ENCODE measurements at places on chromosomes 3 and 15. TPM values are rescaled to one million over a fixed set of nuclear protein-coding genes. Genes with fewer than 3 reads are reported as not detected.

GRCh38 chr3:86989611-86990010, 1.3 kb downstream of the VGLL3 start:
- no peak overlapping the region for H3K27ac ChIP-seq
- no peak overlapping the region for H3K4me3 ChIP-seq
- H3K27me3 ChIP-seq: no peaks in the 10 kb centered on the region
- no peak for DNase-seq

DNA sequence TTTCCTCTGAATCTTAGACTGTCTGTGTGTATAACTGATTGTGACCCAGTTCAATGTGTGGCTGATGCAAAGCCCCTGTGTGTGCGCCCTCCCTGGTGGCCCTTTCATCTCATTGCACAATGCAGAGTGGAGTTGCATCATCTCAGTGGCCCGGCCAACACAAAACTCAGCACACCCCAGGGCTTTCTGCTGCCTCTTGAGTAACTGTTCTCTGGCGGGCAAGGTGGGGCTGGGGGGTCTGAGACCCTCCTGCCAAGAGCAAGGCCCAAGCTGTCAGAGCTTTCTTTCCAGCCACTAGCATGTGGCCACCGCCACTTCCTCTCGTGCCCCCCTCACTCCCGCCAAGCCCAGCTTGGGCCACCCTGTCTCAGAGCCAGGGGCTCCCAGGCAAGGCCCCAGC, 80.7 kb upstream of the ALDH1L1 start:
- no peak for DNase-seq
- no peaks in the 10 kb centered on the region for H3K36me3 ChIP-seq
- no peak overlapping the region for H3K27ac ChIP-seq

Gene SHC4
- total RNA-seq: 0.28 TPM

Gene CCDC51
- 5.1 TPM for total RNA-seq

Measured in CD4-positive, alpha-beta memory T cell (primary cell).